ENCODE measurements at places on chromosomes 1 and 21.

GRCh38 chr1:214281720-214282629 lies 1.0 kb downstream of the SMYD2 start:
- peak; percentile 81 for DNase-seq

GRCh38 chr1:3562712-3563111 lies 48.6 kb downstream of the MEGF6 start:
- no peak for DNase-seq

GRCh38 chr1:119988306-119989062 lies 81.0 kb downstream of the NOTCH2 start:
- no peak for DNase-seq

DNA sequence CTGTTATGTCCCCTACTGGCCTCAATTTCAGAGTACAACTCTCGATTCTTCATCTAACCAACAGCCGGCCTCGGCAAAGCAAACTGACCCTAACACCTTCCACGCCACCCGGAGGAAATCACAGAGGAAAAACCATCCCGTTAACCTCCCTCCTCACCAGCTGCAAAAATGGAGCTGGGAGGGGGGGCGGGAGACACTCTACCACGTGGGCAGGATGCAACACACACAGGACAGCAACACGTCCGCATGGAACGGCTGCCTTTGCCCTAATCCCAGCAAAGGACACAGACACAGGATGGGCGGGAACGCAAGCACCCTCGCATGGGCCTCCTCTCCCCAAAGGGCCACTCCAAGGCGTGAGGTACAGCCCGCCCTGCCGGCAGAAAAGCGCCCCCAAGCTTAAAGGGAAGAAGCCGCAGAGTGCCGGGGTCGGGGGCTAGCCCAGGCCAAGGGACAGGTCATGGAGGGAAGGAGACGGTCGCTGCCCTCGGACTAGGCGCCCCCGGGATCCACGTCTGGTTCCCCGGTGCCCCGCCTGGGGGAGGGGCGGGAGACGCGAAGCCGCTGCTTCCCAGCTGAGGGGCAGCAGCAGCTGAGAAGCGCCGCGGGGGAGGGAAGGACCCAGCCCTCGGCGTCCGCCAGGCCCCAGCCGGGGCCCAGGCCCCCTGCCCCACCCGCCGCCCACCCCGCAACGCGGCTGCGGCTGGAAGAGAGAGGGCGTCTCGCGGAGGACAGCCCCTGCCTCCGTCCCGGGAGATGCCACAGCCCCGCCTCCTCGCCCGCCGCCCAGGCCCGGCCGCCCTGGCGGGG lies 590 bp downstream of the FOXJ3 start:
- peak; percentile 48 for DNase-seq

GRCh38 chr1:232707142-232707541 lies 77.2 kb upstream of the SIPA1L2 start:
- no peak for DNase-seq

Measured in ACHN (cell line).